ENCODE measurements at places on chromosomes 2 and 18.

- DNase-seq: no peak
Measured at GRCh38 chr18:35688757-35689156, 107.2 kb downstream of the GALNT1 start.

DNA sequence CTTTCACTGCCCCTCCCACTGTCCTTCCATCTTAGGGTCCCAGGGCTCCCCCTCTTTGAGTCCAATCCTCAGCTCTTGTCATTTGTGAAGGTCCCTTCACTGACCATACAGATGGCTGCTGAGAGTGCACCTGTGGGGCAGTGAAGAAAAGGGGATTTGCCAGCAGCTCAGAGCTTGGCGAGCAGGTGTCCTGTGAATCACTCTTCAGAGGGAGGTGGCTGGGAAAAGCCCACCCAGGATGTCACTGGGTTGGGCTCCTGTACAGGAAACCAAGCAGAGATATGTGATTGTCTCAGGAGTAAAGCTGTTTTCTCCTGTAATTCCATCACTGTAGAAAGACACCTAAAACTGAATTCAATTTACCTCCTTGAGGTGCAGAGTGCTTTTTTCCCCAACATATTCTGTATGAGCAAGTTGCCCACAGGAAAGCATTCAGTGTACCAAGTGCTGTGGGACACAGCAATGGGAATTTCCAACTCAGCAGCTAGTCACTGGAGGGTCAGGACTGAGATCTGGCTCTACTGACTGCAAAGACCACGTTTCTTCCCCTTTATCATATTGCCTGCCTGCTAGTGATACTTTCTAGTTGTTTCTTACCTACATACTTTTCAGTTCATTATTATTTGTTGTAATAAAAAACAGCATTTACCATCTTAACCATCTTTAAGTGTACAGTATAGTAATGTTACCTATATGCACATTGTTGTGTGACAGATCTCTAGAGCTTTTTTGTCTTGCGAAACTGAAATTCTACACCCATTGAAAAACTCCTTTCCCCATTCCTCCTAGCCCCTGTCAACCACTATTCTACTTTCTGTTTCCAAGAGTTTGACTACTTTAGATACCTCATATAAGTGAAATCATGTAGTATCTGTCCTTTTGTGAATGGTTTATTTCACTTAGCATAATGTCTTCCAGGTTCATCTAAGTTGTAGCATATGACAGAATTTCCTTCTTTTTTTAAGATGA lies 239.1 kb downstream of the TSN start:
- DNase-seq: no peak

GRCh38 chr18:79690586-79691482 lies 11.2 kb downstream of the CTDP1 start:
- no peak for DNase-seq

DNA sequence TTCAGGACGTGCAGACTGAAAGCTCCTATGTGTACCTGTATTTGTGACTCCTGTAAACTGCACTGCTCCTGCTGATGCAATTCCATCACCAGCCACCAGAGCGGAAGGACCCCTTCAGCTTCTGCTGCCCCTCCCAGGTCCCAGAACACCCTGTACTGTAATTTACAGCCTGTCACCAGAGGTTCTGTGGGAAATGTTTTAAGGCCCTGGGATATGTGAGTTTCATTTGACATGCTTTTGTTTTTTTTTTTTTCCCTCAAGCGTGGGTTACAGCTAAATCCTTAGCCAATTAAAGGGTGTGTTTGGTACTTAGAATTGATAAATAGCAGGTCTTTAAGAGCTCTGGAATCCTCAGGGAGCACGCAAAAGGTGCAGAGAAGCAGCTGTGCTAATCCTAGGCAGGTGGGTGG lies 79.4 kb downstream of the KCTD1 start:
- no peak for DNase-seq

- DNase-seq: no peak
Measured at GRCh38 chr2:46707909-46708308, 207.7 kb downstream of the MCFD2 start.

Measured in RWPE2 (cell line).